ENCODE measurements at places on chromosomes 5 and 9.

- no peak for DNase-seq
Measured at GRCh38 chr5:119951330-119951934, 322.1 kb downstream of the FAM170A start.

DNA sequence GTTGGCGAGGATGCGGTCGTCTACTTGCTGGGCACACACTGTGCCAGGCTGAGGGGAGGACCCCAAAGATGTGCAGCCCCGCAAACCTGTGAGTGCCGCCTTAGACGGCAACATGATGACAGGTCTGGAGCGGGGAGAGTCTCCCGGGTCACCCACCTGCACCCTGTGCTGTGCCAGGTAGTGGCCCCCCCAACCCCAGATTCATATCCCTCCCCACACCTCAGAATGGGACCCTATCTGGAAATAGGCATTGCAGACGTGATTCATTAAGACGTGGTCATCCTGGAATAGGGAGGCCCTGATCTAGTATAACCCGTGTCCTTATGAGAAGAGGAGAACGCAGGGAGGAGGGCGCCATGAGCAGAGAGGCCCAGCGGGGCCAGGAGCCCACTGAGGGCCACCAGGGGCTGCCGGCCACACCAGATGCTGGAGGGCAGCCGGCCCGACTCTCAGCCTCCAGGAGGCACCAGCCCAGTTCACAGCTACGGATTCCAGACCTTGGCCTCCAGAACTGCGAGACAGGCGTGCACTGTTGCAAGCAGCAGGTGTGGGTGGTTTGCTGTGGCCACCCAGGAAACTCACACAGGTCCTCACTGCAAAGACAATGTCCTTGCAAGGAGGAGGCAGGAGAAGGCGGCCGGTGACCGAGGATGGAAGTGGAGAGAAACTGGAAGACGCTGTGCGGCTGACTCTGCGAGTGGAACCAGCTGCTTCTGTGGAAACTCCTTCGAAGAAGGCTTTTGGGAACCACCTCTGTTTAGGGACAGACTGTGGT is 131.9 kb upstream of the LPCAT1 start:
- no peak for DNase-seq

GRCh38 chr5:142922223-142922952 is 152.2 kb downstream of the ARHGAP26 start:
- DNase-seq, result no peak

GRCh38 chr9:127360829-127361228 is 36.1 kb upstream of the SLC2A8 start:
- no peak for DNase-seq

GRCh38 chr5:45750574-45750973 is 54.4 kb upstream of the HCN1 start:
- DNase-seq, result no peak

GRCh38 chr9:12934545-12935272 is 159.9 kb downstream of the LURAP1L start:
- DNase-seq, result no peak

- DNase-seq, result no peak
Measured at GRCh38 chr9:126556560-126557250, 57.0 kb upstream of the LMX1B start.

DNA sequence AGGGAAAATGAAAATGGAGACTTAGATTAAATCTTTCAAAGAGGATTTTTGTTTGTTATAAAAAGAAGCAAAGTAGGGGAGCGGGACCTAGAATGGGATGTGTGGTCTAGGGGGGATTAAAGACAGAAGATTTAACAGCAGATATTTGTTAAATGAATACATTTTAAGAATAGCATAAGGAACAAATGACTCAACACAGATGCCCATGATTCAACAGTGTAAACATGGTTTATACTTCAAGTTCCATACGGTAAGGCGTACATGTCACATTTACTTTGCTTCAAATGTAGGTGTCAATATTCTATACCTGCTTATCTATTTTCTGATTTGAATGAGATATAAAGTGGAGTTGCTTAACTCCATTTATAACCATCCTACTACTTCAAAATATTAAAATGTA is 1.5 kb downstream of the TICAM2 start:
- DNase-seq, result no peak

DNA sequence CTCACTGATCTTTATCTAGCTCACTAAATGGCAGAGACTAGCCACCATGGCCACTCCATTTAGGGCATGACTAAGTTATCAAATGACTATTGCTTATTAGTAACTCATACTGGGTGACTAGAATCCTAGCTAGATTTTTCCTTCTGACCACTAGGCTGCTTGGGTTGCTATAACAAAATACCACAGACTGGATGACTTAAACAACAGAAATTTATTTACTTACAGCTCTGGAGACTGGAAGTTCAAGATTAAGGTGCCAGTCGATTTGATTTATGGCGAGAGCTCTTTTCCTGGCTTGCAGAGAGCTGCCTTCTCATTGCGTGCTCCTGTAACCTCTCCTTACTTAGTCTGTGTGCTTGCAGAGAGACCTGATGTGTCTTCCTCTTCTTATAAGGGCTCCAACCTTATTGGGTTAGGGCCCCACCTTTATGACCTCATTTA is 55.0 kb upstream of the APC start:
- no peak for DNase-seq

DNA sequence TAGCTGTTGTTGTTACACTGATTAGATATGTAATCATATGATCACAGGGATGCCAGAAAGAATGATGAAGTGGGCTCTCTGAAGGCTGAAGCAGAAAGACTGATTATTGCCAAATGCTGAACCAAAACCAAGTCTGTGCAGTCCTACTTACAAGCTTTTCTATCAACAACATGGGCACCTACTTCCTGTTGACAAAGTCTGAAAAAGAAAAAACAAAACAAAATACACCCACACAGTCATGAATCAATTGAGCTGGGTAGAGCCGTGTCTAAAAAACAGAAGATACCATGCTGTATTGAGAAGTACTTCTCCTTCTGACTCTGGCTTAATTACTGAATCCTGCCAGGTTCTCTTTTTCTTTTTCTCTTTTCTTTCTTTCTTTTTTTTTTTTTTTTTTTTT is 363.4 kb downstream of the RAB3C start:
- no peak for DNase-seq

- no peak for DNase-seq
Measured at GRCh38 chr5:16797951-16798350, 138.1 kb downstream of the MYO10 start.

GRCh38 chr9:34163434-34163833 is 15.4 kb upstream of the UBAP1 start:
- no peak for DNase-seq

- no peak for DNase-seq
Measured at GRCh38 chr9:87233899-87234455, 263.7 kb upstream of the DAPK1 start.

GRCh38 chr5:55159763-55160492 is at the start of gene GPX8:
Gene GPX8, plus strand, starts transcription at chr5:55160171. Its CDS starts 22 bp downstream, at chr5:55160193.
- no peak for DNase-seq

- no peak for DNase-seq
Measured at GRCh38 chr9:8845808-8846207, 1046.2 kb upstream of the DMAC1 start.

DNA sequence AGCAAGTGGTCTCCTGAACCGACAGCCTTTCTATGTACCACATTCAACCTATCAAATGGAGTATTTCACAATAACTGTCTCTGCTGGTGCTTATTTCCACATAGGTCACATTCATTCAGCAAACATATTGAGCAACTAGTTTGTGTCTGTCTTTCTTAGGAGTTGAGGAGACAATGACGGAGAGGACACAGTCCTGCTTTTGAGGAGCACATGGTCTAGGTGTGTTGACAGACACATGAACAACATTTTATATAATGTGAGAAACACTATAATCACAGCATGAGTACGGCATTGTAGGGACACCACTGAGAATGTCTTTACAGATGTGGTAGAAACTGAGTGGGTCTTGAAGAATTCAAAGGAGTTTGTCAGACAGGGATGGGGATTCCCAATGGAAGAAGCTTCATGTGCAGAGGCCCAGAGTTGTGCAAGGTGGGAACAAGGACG is 28.5 kb downstream of the NFIL3 start:
- DNase-seq, result no peak

- DNase-seq, result no peak
Measured at GRCh38 chr5:151151263-151151660, 6.3 kb downstream of the ANXA6 start.

- no peak for DNase-seq
Measured at GRCh38 chr9:70494221-70494620, 79.8 kb upstream of the KLF9 start.

- no peak for DNase-seq
Measured at GRCh38 chr5:41763574-41763973, 106.7 kb downstream of the OXCT1 start.

- no peak for DNase-seq
Measured at GRCh38 chr9:131499254-131499767, 3.4 kb upstream of the POMT1 start.

DNA sequence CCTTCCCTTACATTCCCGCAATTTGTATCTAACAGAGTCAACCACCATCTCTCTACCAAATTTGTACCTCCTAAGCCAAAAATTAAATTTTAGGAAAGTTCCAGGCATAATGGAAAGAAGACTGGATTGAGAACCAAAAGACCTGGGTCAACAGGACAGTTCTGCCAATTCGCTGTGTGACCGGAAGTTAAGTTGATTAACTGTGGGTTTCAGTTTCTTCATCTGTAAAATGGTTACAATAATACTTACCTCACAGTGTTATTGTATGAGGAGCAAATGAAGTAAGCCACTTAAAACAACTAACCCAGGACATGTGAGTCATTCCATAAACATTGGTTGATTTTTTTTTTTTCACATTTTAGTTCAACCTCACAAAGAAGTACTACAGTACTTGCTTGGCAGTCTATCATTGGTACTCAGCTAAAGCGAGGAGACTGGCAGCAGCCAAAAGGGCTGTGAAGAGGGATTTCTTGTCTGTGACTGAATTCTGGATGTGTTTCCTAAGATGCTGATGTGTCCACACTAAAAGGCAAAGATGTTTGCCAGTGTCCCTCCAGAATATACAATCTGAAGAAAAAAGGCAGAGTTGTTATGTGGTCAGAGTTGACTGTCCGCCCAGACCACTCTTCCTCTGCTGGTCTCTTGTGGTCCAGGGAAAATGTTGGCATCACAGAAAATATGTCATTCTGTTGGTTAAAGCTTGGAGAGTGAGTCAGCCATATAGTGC is 198.6 kb downstream of the TLE1 start:
- DNase-seq, result no peak

DNA sequence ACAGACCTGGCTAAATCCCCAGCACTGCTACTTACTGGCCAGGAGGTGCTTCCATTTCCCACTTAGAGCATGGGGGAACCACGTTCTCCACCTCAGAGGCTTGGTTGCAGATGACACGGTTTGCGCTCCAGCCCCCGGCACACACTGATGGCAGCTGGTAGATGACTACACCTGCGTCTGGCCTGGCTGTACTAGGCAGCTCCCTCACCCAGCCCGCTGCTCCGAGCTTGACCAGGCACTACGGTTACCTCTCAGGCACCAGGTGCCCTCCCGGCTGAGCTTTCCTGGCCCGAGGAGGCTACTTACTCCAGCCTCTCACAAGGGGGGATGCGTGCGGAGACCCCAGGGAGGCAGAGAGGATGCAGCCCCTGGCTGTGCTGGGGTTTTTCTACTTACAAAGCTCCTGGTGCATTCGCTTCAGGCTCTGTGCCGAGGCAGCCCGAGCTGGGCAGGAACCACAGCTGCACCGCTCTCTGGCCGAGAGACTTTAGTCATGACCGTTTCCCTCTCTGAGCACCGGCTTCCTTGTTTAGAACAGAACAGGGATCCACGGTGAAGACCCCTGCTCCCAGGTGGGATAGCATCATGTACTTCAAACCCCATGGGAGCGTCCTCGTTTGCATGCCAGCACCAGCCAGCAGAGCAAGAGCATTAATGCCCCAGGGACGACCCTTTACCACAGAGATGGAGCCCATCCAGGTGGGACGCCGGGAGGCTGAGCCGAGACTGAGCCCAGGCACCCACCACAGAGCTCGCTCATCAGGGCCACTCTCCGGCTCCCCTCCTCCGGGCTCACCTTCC is 7.6 kb upstream of the GBGT1 start:
- DNase-seq, result no peak

DNA sequence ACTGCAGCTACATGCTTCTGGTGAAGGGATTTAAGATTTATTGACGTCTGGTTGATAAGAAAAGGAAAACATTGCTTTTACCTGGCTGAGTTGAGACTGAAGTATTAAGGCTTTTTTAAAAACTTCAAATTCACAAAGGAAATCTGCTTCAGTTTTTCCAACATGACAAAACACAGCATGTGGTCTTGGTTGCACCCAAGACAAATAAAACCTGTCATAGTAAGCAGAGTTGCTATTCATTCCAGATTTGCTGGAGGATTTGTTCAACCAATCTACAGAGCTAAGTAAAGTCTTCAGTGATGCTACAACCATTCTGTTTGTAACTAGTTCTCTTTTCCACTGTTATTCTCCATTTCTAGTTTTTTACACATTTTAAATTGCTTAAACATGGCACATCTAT is 11.3 kb downstream of the C5orf63 start:
- DNase-seq, result no peak

DNA sequence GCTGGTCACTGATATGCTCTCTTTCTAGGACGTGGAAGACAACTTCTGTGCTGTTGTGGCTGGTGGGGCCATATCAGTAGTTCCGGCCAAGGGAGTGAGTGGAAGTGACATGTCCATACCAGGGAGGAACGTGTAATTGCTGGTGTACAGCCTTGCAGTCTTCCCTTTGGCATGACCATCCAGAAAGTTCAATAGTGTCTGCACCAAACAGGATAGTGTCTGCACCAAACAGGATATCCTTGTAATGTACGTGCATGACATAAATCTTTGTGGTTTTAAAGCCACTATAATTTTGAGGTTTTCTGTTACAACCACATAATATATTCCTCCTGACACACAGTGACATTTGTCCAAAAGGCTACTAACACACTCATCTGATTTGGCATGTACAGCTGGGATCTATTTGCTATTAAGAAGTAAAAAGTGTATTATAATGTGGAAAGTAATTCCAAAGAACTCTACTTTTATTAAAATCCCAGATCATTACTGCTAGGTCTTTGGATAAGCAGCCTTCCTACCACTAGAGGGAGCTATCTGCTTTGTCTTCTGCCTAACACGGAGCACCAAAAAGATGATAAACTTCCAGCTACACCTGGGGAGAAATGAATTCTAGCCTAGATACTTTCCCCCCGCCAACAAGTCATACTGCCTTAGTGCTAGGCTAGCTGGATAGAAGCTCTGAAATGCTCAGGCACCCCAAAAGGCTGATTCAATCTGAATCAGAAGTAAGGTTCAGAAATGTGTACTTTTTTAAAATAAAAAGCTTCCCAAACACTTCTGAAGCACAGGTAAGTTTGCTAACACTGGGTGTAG is 52.7 kb downstream of the RNF145 start:
- peak; percentile 6 for DNase-seq

- no peak for DNase-seq
Measured at GRCh38 chr9:76349865-76350264, 44.4 kb downstream of the RFK start.

- no peak for DNase-seq
Measured at GRCh38 chr5:172687940-172688339, 46.9 kb downstream of the NEURL1B start.

DNA sequence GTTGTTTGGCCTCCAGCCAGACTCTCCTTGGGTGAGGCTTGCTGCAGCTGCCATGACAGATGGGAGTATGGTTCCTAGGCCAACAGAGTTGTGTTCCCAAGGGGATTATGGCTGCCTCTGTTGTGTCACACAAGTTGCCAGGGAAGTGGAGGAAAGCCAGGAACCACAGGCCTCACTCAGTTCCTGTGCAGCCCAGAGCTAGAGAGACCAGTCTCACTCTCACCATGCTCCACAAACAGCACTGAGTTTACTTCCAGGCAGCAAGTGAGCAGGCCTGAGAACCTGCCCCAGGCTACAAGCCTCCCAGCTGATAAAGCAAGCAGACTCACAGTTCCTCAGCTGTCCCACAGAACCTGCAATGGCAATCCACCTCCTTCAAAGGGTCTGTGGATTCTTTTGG is 273.6 kb upstream of the TAS2R1 start:
- no peak for DNase-seq

GRCh38 chr9:34575862-34576596 is 13.5 kb downstream of the CNTFR start:
- DNase-seq, result no peak
